ENCODE measurements at places on chromosomes 12 and 14.

DNA sequence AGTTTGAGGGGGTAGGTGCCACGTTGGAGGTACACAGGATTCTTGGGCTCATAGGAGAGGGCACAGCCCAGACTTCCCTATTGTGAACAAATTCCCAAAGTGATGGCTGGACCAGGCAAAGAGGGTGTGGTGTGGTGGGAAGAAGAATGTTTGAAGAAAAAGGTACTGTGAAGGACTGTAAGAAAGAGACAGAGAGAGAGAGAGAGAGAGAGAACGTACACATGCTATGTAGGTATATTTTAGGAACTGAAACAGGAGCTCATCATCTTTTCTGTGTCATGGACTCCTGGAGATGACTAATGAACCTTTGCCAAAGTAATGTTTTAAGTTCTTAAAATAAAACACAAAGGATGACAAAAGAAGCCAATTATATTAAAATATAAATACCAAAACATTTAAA lies 24.5 kb downstream of the SLC17A8 start:
- no peak for DNase-seq

GRCh38 chr12:21881965-21882364 lies 59.3 kb downstream of the ABCC9 start:
- DNase-seq: no peak

DNA sequence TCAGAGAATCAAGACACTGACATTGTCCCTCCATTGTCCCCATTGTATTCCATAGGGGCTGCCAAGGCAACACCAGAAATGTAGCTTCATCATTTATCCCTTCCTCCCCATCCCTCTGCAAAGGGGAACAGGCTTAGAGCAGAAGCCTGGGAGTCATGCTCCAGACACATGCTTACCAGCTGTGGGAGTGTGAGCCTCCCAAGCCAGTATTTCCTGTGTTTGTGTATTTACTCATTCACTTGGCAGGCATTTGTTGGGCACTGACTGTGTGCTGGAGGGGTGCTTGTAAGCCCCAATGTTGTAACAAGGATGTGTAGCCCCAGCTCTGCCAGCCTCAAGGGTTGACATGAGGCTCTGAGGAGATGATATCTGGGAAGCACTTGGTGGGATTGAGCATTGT lies 46.0 kb upstream of the TCL1A start:
- no peak for DNase-seq

DNA sequence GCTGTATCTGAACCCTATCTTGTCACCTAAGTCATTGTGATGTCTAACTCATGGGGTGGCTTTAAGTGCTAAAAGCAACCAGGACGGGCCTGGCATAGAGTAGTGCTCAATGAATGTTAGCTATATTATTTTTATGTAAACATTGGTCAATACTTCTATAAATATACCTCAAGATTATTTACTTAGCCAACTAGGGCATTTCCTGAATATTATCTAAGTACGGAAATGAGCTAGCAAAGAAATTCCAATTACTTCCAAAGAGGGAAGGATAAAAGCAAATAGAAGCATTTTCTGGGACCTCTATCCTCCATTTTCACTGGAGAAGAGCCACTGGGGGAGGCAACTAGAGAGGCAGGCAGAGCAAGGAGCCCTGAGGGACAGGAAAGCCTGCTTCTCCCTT lies 20.6 kb downstream of the CCDC92 start:
- no peak for DNase-seq

GRCh38 chr12:41962171-41962572 lies 182.5 kb downstream of the GXYLT1 start:
- DNase-seq: no peak

- DNase-seq: no peak
Observed at GRCh38 chr14:71597287-71597920, 334.8 kb upstream of the RGS6 start.

- peak; percentile 54 for DNase-seq
Observed at GRCh38 chr14:95895720-95896119, 19.1 kb downstream of the TUNAR start.

GRCh38 chr12:65624554-65625086 lies 199.7 kb upstream of the HMGA2 start:
- no peak for DNase-seq

DNA sequence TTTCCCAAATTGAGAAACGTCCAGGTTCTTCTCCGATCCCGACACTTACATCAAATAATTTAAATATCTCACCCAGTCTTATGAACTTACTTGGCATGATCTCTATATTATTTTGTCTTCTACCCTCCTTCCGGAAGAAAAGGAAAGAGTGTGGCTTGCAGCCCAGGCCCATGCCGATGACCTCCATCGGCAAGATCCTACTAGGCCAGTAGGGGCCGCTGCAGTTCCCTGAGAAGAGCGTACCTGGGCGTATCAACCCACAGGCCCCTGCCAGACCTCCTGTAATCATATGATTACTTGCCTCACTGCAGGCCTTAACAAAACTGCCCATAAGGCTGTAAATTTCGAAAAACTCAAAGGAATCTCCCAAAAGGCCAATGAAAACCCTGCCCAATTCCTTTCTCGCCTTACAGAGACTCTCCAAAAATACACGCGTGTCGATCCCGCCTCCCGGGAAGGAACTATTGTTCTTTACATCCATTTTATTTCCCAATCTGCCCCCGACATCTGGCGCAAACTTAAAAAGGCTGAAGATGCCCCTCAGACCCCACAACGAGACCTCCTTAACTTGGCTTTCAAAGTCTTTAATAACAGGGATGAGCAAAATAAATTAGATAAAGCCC lies 69.6 kb downstream of the MOK start:
- peak; percentile 68 for DNase-seq

- DNase-seq: peak; percentile 7
Observed at GRCh38 chr14:97866664-97867063, 1069.5 kb downstream of the VRK1 start.

DNA sequence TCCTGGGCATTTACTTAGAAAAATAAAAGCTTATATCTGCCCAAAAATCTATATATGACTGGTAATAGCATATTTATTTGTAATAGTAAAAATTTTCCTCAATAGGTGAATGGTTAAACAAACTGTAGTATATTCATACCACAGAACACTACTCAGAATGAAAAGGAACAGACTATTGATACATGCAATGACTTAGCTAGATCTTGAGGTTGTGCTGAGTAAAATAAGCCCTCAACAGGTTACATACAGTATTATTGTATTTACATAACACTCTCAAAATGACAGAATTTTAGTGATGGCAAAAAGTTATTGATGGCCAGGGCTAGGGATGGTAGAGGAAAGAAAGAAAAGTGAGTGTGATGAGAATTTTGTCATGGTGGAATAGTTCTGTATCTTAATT lies 178.4 kb downstream of the BMP4 start:
- no peak for DNase-seq

DNA sequence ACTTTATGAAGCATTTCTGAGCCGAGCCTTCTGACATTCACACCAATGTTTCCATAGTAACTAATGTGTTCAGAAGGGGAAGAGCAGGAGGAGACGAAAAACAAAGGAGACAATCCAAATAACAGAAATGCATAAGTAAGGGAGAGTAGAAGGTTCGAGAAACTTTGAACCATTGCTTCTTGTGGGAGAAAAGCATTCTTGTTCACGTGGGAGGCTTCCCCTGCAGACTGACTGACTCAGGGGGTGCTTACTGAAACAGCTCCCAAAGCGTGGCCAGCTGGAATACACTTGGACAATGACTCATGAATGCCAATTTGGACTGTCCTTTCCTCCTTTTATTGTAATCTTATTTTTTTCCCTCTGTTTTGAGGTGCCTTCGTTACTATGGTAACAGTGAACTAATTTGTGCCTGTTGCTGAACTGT lies 73.9 kb downstream of the NEDD1 start:
- DNase-seq: no peak

DNA sequence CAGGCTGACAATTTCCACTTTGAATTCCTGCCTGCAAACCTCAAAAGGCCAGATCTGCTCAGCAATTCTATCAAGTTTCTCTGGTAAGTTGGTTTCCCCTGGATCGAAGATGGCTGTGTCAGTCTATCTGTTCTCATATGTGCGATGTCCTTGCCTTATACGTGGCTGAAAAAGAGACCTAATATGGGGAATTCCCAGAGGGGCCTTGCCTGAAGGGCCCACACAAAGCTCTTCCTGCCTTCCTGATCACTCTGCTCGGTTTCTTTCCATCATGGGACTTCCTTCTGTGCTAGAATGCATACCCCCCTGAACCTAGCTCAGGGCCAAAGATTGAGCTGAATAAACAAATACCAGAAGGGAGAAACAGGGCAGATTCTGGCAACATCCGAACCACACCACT lies 13.2 kb downstream of the TCL1B start:
- no peak for DNase-seq

DNA sequence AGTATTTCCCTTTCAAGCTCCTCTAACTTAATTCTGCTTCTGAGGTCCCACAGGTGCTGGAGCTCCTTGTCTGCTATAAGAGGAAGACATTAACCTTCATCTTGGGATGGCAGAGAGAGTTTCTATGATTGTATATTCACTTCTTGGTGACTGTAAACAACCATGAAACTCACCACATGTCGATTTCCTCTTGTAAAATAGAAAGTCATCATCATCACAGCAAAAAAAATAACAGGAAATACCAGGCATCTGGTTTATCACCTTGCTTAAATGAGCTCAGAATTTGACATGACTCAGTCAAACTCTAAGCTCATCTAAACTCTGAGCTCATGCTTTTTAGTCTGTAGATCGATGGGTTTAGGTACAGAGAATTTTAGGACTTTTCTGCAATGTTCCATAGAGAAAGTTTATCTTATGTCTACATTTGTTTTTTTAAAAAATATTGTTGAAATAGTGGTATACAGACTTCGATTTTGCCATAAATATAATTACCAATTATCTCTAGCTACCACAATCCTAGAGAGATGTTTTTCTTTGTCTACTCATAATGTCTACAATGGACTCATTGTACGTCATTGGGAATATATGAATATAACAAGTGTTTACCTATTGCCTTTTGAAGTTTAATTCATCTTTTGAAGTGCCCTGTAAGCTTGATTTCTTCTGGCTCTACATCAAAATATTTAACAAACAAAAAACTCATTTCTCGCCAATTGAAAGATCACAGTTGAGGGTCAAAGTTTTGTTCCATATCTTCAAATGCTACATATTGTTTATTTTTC lies 58.4 kb downstream of the IGF1 start:
- no peak for DNase-seq

GRCh38 chr14:24282736-24283135 lies 11.3 kb upstream of the RABGGTA start:
- no peak for DNase-seq

- no peak for DNase-seq
Observed at GRCh38 chr14:99718811-99719192, 34.7 kb downstream of the CYP46A1 start.

- DNase-seq: no peak
Observed at GRCh38 chr12:7004287-7004803, 13.9 kb downstream of the LPCAT3 start.

- no peak for DNase-seq
Observed at GRCh38 chr14:63435838-63436237, 107.3 kb downstream of the PPP2R5E start.

DNA sequence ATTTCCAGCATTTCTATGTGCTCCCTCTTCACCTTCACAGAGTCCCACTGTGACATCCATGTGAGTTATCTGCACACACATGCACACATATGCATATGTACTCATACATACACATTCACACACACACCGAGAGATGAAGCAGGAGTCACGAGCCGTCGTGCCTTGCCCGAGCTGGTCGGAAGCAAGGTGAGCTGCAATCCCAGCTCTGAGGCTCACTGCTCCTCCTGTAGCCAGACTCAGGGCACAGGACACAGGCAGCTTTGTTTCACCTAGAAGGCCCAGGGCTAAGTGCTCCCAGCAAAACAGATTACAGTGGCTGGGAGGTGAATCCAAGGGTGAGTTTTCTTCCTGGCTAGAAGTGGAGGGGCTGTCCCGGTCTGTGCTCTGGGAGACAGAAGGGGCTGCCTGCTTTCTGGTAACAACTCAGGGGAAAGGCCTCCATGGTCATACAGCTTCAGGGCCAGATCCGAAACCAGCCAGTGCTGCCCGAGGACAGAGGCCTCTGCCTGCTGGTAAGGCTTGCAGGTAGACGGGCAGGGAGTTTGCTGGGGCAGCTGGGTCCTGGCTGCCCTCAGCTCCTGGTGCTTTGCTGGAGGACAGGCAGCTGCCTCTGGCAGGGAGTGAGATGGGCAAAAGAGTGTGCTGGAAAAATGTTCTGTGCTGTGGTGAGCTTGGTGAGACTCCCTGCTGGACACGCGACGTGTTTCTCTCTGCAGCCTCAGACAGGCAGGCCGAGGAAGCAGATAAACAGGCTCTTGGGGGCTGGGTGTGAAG lies 123.7 kb downstream of the CRACR2A start:
- DNase-seq: no peak

GRCh38 chr14:44970907-44971306 lies 8.9 kb downstream of the TOGARAM1 start:
- DNase-seq: no peak

DNA sequence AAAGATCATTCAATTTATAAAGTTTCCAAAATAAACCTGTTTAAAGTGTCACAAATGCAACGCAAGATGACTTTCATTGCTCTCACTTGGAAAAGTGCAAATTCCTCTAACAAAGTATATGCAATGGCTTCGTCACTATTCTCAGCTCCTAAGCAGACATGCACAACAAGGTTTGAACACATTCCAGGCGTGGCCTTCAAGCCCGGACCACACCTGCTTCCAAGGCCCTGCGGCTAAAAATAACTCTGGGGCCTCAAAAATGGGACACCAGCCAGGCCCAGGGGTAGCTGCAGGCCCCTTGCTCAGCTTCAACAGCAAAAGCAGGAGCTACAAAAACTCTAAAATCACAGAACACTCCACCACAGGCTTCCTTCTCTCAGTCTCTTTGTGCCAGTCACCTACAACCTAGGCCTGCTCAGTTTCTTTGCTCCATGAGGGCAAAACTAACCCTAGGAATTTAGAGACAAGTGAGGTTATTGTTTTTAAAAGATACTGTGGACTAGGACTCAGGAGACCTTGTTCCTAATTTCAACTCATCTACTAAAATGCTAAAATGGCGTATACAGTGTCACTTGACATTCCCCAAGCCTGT lies 29.3 kb downstream of the DUSP16 start:
- no peak for DNase-seq

DNA sequence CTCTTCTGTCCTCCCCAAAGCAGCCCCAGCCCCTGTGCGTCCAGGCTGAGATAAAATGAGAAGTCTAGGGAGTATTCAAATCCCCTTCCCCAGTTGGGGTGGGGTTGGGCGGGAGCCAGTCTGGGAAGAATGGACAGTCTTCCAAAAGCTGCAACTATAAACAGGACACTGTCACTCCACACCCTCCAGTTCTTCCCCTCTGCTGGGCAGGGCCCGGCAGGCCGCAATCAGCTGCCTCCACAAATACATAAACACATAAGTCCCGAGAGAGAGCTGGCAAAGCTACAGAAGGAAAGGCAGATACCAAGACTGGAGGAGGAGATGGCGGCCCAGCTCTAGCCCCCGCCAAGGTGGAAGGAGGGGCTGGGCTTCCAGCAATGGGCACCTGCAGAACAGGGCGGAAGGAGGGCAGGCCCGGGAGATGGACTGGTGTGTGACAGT lies 12.7 kb downstream of the LTBP2 start:
- no peak for DNase-seq
